ENCODE measurements at places on chromosomes 12 and 14.

GRCh38 chr12:124413401-124413800 is 118.5 kb downstream of the RFLNA start:
- DNase-seq: no peak

- peak; percentile 55 for DNase-seq
Measured at GRCh38 chr12:112979041-112979680, 842 bp downstream of the OAS2 start.

DNA sequence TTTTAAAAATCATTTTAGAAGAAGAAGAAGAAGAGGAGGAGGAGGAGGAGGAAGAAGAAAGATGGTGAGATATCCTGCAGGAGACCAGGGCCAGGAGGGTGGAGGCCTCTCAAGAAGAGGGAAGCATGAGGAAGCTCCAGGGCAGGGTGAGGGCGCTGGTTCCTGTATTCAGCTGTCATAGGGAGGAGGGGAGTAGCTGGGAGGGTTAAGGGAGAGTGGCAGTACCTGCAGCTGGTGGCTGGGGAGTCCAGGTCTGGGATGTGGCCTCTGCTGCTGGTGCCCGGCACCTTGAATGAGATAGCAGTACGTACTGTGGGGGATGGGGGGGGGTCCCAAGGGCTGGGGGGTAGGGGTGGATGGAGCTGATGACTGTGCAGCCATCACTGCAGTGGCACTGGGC is 9.8 kb downstream of the RBP5 start:
- DNase-seq: no peak

- no peak for DNase-seq
Measured at GRCh38 chr12:19068137-19068536, 61.4 kb upstream of the PLEKHA5 start.

DNA sequence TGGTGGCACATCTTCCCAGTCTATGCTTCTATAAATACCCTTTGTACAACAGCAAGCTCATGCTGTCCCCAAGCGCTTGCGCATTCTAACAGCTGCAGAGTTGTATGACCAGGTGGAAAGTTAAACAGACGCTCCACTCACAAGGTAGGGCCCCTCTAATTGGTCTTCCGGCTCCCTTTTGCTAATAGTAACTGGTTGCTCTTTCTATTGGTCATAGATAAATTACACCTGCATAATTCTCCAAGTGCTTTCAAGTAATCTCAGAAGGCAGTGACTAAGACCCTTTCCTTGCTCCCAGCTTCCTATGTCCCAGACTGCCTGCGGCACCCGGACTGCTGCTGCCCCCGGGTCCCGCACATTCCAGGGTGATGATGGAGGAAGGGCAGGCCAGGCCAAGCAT is 6.1 kb upstream of the TSPAN9 start:
- DNase-seq: no peak

- DNase-seq: no peak
Measured at GRCh38 chr12:25197608-25198007, 2.6 kb downstream of the ETFRF1 start.

- DNase-seq: no peak
Measured at GRCh38 chr12:2051700-2052621, 826 bp upstream of the CACNA1C start.

- no peak for DNase-seq
Measured at GRCh38 chr14:104398656-104399055, 180.9 kb upstream of the C14orf180 start.

DNA sequence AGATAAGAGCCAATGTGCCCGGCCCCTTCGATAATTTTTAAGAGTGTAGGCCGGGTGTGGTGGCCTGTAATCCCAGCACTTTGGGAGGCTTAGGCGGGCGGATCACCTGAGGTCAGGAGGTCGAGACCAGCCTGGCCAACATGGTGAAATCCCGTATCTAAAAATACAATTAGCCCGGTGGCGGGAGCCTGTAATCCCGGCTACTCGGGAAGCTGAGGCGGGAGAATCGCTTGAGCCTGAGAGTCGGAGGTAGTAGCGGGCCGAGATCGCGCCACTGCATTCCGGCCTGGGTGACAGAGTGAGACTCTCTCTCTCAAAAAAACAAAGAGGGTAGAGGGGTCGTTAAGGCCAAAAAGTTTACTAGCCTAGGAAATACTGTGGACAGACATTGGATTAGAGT is 2.6 kb downstream of the KRAS start:
- DNase-seq: no peak

DNA sequence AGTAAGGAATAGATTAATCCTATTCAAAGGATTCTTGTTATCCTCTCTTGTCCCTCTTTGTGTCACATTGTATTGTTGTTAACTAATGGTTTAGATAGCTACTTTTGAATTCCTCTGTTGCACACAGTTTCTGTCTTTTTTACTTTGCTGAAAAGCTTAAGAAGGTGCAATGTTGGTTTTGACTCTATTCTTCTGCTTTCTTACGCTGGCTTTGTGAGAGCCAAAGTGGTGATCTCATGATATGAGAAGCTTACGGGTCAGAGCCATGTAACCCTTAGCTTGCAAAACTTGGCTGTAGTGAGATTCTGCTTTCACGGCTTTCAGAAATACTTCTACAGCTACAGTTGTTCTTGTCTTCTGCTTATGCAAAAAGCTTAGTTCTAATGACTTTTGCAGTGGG is 239.7 kb downstream of the TRHDE start:
- no peak for DNase-seq

- no peak for DNase-seq
Measured at GRCh38 chr12:67795236-67795635, 146.7 kb downstream of the DYRK2 start.

DNA sequence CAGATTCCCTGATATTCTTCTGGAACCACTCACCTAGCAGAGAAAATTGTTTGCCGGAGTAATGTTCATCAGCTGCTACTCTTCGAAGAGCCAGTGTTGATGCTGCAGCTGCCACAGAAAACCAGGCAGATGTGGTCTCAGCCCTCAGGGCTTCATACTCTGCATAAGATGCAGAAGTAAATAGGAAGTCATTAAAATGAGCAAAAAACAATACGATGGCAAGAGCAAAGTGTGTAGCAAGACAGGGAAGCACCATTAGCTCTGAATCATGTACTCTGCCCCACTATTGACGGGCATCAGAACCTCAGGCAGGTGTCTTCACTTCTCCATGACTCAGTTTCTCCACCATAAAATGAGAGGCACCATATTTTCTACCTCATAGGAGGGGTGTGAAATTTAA is 991.6 kb upstream of the TMEM132C start:
- DNase-seq: no peak

GRCh38 chr12:117702741-117703140 is 266.0 kb downstream of the KSR2 start:
- no peak for DNase-seq

DNA sequence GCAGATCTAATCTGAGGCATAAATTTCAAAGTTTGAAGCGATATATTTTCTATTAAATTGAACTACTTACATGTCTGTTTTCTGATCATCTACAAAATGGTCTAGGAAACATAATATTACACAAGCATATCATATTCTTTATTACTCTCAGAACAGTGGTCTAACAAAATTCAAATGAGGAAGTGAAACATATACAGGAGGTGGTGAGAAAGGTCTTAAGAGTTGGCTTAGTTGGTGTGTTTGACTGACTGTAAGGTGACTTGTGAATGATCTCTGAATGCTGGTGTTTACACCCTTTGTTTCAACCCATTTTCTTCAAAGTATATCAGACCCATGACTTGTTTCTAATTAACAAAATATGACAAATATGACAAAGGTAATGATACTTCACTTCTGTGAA is 1156.8 kb downstream of the SLC16A7 start:
- no peak for DNase-seq

- no peak for DNase-seq
Measured at GRCh38 chr12:78703820-78704525, 160.6 kb upstream of the SYT1 start.

DNA sequence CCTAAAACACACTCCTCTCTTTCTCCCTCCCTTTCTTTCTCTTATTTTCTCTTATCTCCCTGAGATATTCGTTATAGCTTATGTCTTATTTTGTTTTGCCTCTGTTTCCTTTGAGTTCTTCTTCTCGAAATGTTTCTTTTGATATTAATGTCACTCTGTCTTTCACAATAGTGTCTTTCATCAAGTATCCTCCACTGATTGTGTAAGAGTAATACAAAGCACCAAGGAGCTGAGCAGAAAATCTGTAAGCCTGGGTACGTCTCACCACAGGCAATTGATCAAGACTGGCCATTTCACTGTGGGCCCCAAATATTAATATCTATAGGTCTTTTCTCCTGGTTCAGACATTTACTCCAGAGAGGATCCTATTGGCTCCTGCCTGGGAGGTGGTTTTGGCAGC is 4.8 kb upstream of the LYZ start:
- DNase-seq: no peak

DNA sequence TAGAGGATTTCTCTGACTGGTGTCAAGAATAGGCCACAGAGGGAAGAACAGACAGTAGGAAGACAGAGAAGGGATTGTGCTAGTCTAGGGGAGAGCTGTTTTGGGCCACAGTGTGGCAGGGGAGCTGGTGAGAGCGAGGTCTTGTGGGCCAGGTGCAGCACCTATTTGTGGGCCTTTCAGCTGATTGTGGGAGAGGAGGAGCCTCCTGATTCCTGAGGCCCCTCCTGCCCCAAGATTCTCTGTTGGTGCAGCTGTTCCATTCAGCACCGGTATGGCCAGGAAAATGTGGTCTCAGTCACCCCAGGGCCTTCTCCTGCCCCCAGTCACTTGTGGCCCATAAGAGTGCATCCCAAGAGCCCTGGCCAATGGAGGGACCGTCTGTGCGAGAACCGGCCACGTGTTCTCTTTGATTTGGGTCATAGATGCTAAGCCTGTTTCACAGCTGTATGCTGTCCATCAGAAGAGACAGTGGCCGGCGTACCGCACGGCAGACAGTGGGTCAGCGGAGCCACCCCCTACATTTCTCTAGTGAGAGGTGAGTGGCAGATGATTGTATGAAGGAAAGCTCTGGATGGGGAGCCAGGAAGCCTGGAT is 27.7 kb downstream of the TPCN1 start:
- DNase-seq: no peak

GRCh38 chr12:91896286-91897024 is 249.2 kb downstream of the BTG1 start:
- no peak for DNase-seq

DNA sequence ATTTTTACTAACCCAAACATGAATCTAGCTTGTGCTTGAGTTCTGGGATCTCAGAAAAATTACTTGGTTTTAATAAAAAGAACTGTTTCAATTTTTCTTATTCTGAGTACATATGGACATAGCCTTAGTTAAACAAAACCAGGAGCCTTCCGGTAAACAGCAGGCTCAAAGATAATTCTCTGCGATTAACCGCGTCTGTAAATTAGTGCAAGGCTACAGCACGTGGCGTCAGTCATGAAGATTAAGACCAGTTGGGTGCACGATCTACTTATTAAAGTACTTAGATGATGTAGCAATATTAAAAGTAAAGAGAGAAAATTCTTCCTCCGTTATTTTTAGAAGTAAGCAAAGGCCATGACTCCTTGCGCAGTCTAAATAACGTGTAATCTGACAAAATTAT is 700 bp downstream of the KCNJ8 start:
- DNase-seq: no peak

DNA sequence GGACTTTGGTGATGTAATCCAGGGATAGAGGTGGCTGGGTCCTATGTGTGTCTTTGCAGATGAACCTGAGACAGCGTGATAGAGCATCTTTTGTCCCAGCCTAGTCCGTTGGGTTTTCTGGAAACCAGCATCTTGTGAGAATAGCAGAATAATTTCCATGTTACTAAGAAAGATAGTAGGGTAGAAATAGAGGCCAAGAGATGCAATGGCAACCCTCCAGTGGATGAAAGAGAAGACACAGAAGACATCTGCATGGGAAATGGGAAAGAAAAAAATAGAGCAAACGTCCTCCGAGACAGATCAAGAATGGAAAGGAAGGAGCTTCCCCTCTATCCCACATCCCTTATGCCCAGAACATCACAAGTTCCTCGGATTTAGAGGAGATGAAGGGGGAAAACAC is 409.3 kb upstream of the TMEM132C start:
- DNase-seq: no peak

- no peak for DNase-seq
Measured at GRCh38 chr12:53575502-53576249, 50.5 kb downstream of the ATF7 start.

DNA sequence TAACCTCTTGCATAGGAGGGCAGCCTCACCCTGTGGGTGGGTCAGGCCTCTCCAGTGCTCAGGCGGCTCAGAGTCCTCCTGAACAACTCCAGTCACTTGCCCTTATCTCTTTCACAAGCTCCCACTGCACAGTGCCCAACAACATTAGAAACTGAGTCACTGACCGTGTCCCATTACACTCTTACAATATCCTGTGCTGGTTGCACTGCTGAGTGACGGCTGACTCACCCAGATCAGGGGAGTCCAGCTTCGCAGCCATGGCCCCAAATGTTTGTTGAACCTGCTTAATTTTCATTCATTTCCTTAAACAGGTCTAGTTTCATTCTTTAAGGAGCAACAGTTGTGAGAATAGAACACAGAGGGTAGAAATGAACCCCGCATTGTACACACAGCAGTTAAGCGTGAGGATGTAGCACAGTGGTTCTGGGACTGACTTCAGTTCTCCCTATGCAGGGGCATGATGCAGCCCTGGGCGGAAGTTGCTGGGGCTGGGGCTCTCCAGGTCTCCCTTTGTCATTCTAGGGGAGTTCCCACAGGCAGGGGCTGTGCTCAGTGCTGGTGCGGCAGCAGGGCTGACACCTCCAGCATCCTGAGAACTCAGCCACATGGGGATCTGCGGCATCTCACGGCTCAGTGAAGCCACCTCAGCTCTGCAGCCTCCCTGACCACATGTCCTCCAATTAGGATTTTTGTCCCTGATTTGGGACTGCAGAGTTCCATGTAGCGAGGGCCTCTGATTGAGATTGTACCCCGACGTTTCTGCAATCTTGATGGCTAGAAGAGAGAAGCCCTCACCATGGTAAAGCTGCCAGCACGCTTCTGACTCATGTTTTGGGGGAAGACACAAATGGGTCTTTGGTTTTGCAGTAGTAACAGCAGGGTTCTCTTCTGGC is 16.1 kb downstream of the GPR68 start:
- DNase-seq: peak; percentile 86

DNA sequence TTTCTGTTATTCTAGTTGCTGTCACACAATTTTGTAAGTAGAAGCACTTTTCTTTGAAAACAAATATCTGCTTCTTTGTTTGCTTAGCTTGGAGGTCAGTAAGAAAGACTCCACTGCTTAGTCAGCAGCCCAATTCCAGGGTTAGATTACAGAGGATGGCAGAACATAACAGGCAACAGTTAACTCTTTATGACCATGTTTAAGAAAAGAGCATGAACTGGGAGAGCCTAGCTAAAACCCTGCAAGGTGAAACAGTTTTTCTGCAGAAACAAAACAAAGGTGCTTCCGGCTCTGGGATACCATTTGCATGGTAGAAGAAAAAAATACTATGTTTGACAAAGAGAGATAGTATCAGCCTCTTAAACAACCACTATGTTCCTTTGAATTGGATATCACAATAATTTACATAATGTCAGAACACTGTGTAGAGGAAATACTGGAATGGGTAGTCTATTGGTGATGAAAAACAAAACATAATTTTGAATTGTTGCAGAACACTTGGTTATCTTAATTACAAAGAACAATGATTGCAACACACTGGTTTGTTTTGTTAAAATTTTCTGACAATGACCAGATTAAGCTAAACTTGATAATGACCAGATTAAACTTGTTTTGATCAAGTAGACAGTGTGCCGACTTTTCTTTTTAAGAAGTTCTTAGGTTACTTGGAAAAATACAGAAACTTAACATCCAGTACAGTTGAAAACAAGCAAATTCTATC is 22.4 kb upstream of the PPM1H start:
- no peak for DNase-seq

- DNase-seq: no peak
Measured at GRCh38 chr14:23158779-23159178, 24.7 kb downstream of the SLC7A8 start.

GRCh38 chr12:84463741-84464495 is 448.7 kb downstream of the SLC6A15 start:
- no peak for DNase-seq

GRCh38 chr12:84638811-84639368 is 273.7 kb downstream of the SLC6A15 start:
- no peak for DNase-seq
